ENCODE measurements at places on chromosomes 7 and 10.

GRCh38 chr7:32941181-32941580 lies 16.1 kb upstream of the FKBP9 start:
- DNase-seq: no peak

- no peak for DNase-seq
These were observed 65.7 kb downstream of the PWWP2B start for GRCh38 chr10:132462463-132463332.

DNA sequence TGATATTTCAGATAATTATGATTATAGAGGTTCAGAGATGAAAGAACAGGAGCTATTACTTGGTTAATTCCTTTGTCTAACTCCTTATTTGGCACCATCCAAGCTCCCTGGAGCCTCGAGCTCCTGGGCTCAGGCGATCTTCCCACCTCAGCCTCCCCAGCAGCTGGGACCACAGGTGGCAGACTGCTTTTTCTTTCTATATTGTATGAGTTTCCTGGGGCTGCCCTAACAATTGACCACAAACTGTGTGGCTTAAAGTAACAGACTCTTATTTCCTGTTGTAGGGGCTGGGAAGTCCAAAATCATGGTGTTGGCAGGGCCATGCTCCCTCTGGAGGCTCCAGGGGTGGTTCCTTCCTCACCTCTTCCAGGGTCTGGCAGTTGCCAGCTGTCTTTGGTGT lies 163.3 kb upstream of the ADCY1 start:
- DNase-seq: no peak

- DNase-seq: peak; percentile 77
These were observed 37.8 kb downstream of the DNAJB12 start for GRCh38 chr10:72316748-72317435.

- no peak for DNase-seq
These were observed 50.4 kb downstream of the PYROXD2 start for GRCh38 chr10:98364432-98365102.

DNA sequence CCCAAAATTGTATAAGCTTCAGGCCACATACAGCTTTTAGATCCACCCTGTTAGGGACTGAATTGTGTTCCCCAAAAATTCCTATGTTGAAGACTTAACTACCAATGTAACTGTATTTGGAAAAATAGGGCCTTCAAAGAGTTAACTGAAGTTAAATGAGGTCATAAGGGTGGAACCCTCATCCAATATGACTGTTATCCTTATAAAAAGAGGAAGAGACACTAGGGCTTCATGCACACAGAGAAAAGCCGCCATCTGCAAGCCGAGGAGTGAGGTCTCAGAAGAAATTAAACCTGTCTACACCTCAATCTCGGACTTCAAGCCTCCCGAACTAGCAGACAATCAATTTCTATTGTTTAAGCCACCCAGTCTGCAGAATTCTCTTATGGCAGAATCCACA lies 317.9 kb upstream of the NFE2L3 start:
- no peak for DNase-seq

DNA sequence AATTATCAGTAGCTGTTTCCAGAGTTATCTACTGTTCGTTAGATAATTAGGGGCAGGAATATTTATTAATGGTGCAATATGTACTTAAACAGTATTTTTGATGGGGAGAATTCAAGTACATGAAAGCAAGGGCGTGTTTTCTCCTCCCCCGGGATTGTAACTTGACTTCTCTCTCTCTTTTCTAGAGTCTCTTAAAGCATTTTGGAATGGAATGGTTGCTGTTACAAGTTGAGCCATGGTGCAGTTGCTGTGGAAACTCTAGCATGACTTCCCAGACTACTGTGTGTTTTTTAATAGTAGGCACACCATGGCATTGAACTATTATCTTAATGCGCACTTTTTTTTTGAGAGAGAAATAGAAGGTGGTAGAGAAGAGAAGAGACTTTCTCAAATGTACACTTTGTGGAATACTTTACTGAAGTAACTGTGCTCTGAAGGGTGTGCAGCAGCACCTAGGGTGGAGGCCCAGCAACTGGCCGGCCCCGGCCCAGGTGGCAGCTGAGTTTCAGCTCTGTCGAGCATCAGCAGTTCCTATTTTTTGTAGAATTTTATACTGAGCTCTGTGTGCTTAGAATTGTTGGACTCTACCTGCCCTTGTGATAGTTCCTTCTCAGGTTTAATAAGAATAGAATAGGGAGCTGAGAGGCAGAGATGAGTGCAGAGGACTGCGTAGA lies 64.4 kb downstream of the CCNY start:
- DNase-seq: no peak

- DNase-seq: peak; percentile 18
These were observed 17.8 kb downstream of the NPSR1 start for GRCh38 chr7:34675749-34676374.

- DNase-seq: no peak
These were observed 104.4 kb upstream of the ADARB2 start for GRCh38 chr10:1841759-1842158.

- DNase-seq: no peak
These were observed 156.0 kb downstream of the GLI3 start for GRCh38 chr7:42080841-42081586.

GRCh38 chr7:125847692-125848091 lies 918.1 kb upstream of the POT1 start:
- no peak for DNase-seq

All from dermis microvascular lymphatic vessel endothelial cell (primary cell).